ENCODE measurements at places on chromosomes 11 and 22.
A peak's percentile ranks its signal among the peaks of the same experiment; 100 is the strongest.

GRCh38 chr22:21940521-21940920 lies 12.1 kb downstream of the PPM1F start:
- no peaks in the 10 kb centered on the region for H3K27me3 ChIP-seq
- peaks cover 1% of the 10 kb centered on the region for H3K4me1 ChIP-seq
- H3K27ac ChIP-seq, result no peak overlapping the region
- no peaks in the 10 kb centered on the region for H3K36me3 ChIP-seq

- no peak overlapping the region for H3K4me3 ChIP-seq
- no peaks in the 10 kb centered on the region for H3K27me3 ChIP-seq
- peak; percentile 89 for DNase-seq
Measured at GRCh38 chr11:123235117-123235655, 40.1 kb upstream of the CLMP start.

DNA sequence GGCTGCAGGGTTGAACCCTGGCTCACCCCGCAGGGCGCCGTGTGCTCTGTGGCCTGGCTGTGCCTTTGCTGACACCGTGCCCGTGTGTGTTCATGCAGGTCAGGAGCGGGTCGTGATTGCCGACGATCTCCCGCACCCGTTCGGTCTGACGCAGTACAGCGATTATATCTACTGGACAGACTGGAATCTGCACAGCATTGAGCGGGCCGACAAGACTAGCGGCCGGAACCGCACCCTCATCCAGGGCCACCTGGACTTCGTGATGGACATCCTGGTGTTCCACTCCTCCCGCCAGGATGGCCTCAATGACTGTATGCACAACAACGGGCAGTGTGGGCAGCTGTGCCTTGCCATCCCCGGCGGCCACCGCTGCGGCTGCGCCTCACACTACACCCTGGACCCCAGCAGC lies 47.0 kb upstream of the PPP6R3 start:
- no peak overlapping the region for H3K27ac ChIP-seq
- H3K4me1 ChIP-seq, result no peaks in the 10 kb centered on the region
- H3K4me3 ChIP-seq, result no peak overlapping the region
- H3K27me3 ChIP-seq, result no peaks in the 10 kb centered on the region

- DNase-seq, result no peak
- peaks cover 9% of the 10 kb centered on the region for H3K27me3 ChIP-seq
- H3K36me3 ChIP-seq, result no peaks in the 10 kb centered on the region
- H3K27ac ChIP-seq, result no peak overlapping the region
- H3K4me3 ChIP-seq, result no peak overlapping the region
- H3K4me1 ChIP-seq, result peaks cover 2% of the 10 kb centered on the region
Measured at GRCh38 chr22:50061824-50062355, 3.8 kb upstream of the TTLL8 start.

GRCh38 chr11:24271798-24272197 lies 225.1 kb upstream of the LUZP2 start:
- no peak overlapping the region for H3K27ac ChIP-seq
- DNase-seq, result no peak
- no peaks in the 10 kb centered on the region for H3K36me3 ChIP-seq
- no peak overlapping the region for H3K4me3 ChIP-seq
- H3K27me3 ChIP-seq, result no peaks in the 10 kb centered on the region
- no peaks in the 10 kb centered on the region for H3K4me1 ChIP-seq

DNA sequence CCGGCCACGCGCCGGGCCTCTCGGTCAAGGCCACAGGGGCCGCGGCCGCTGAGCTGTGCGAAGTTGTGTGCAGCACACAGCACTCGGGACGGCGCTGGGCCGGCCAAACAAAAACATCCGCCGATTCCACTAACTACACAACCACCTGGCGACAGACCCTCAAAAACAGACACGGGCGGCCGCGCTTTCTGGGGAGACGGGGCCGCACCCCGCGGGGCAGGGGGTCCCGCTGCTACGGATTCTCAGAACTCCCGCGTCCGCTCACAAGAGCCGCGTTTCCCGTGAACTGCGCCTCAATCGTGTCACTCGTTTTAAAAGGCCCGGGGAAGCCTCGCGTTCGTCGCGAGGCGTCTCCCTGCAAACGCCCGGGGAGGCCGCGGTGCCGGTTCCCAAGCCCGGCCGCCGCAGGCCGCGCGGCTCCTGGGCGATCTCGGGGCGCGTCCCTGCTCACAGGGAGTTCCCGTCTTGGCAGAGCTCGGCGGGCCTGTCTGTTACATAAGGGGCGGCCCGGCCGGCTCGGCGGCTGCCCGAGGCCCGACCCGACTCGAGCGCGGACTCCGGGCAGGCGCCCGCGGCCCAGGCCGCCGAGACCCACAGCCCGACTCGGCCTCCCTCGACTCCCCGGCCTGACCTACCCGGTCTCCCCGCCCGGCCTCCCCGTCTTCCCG lies 936 bp downstream of the BRD1 start:
- H3K36me3 ChIP-seq, result peaks cover 17% of the 10 kb centered on the region
- no peak overlapping the region for H3K27ac ChIP-seq
- peak overlapping the region; percentile 66 for H3K4me3 ChIP-seq
- DNase-seq, result peak; percentile 60
- H3K27me3 ChIP-seq, result no peaks in the 10 kb centered on the region

- H3K27me3 ChIP-seq, result no peaks in the 10 kb centered on the region
- H3K36me3 ChIP-seq, result no peaks in the 10 kb centered on the region
- H3K27ac ChIP-seq, result no peak overlapping the region
- no peak for DNase-seq
- H3K4me3 ChIP-seq, result no peak overlapping the region
Measured at GRCh38 chr11:59872076-59872475, 5.8 kb upstream of the TCN1 start.
